ENCODE measurements at places on chromosomes 5 and 9. TPM values are rescaled to one million over a fixed set of nuclear protein-coding genes. Genes with fewer than 3 reads are reported as not detected.

WHRN gene
- 7.6 TPM for polyA plus RNA-seq

BTNL9 gene
- 4.8 TPM for polyA plus RNA-seq

PCDHB12 gene
- 0.08 TPM for polyA plus RNA-seq

TCERG1 gene
- polyA plus RNA-seq, result 40.4 TPM

COX7C gene
- polyA plus RNA-seq, result 503 TPM

TMEM250 gene
- polyA plus RNA-seq, result 25.7 TPM

TEX10 gene
- polyA plus RNA-seq, result 3.1 TPM

OLFML2A gene
- 3.7 TPM for polyA plus RNA-seq

CREBRF gene
- 2.3 TPM for polyA plus RNA-seq

FST gene
- polyA plus RNA-seq, result 4.6 TPM

DDX4 gene
- not detected for polyA plus RNA-seq

IFNK gene
- polyA plus RNA-seq, result not detected

LRRC19 gene
- not detected for polyA plus RNA-seq

OR1Q1 gene
- polyA plus RNA-seq, result not detected

TAF1L gene
- not detected for polyA plus RNA-seq

ST6GALNAC4 gene
- polyA plus RNA-seq, result 15.3 TPM

OTULINL gene
- 1.4 TPM for polyA plus RNA-seq

PKD2L2 gene
- polyA plus RNA-seq, result 0.02 TPM

GRM6 gene
- not detected for polyA plus RNA-seq

PCDHB4 gene
- 0.20 TPM for polyA plus RNA-seq

GABRB2 gene
- 0.08 TPM for polyA plus RNA-seq

TAS2R1 gene
- not detected for polyA plus RNA-seq

PCA3 gene
- polyA plus RNA-seq, result 0.35 TPM

GRIN3A gene
- polyA plus RNA-seq, result not detected

AMBP gene
- polyA plus RNA-seq, result 0.28 TPM

C5orf58 gene
- 0.06 TPM for polyA plus RNA-seq

ECSCR gene
- 3.1 TPM for polyA plus RNA-seq

MARCHF11 gene
- polyA plus RNA-seq, result not detected

CLIC3 gene
- 474 TPM for polyA plus RNA-seq

DAP gene
- 27.7 TPM for polyA plus RNA-seq

PCDHA1 gene
- 0.02 TPM for polyA plus RNA-seq

ADAMTS16 gene
- not detected for polyA plus RNA-seq

ACOT12 gene
- not detected for polyA plus RNA-seq

CCIN gene
- not detected for polyA plus RNA-seq

LMNB1 gene
- 10.4 TPM for polyA plus RNA-seq

FKTN gene
- 2.4 TPM for polyA plus RNA-seq
